ENCODE measurements at places on chromosomes 3 and 15.

GRCh38 chr15:38517312-38517975, 47.2 kb downstream of the RASGRP1 start:
- DNase-seq, result no peak

- no peak for DNase-seq
Measured at GRCh38 chr3:102026656-102027055, 177.3 kb downstream of the NFKBIZ start.

- no peak for DNase-seq
Measured at GRCh38 chr3:67361770-67362169, 292.6 kb downstream of the SUCLG2 start.

GRCh38 chr15:89198934-89199333, 22.4 kb downstream of the RLBP1 start:
- peak; percentile 75 for DNase-seq

- no peak for DNase-seq
Measured at GRCh38 chr15:78995921-78996893, 51.4 kb upstream of the CTSH start.

DNA sequence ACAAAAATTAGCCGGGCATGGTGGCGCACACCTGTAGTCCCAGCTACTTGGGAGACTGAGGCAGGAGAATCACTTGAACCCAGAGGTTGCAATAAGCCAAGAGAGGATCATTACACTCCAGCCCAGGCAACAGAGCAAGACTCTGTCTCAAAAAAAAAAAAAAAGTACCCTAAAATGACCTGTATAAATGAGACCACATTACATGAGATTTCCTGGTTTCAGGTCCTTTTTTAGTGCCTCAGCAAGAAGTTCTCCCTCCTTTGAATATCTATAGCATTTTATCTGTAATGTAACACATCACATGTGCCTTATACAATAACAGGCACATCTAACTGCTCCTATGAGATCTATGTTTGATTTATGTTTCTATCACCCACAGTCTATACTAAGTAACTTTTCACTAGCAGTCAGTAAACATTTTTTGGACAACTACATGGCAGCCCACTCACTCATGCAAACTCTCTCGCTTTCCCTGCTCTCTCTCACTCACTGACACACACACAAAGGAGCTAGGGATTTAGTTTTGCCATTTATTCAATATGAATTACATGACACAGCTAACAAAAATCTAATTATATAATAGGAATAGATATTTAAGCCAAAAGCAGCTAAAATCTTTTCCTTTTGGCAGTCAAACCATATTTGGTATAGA, 34.1 kb downstream of the ADAM10 start:
- DNase-seq, result no peak

- no peak for DNase-seq
Measured at GRCh38 chr3:21326704-21327475, 424.1 kb downstream of the ZNF385D start.

- DNase-seq, result peak; percentile 1
Measured at GRCh38 chr3:28317438-28318022, 31.0 kb upstream of the ZCWPW2 start.

- DNase-seq, result no peak
Measured at GRCh38 chr3:74119221-74119620, 494.5 kb upstream of the PDZRN3 start.

GRCh38 chr15:69782139-69782658, 315.5 kb downstream of the TLE3 start:
- DNase-seq, result no peak

DNA sequence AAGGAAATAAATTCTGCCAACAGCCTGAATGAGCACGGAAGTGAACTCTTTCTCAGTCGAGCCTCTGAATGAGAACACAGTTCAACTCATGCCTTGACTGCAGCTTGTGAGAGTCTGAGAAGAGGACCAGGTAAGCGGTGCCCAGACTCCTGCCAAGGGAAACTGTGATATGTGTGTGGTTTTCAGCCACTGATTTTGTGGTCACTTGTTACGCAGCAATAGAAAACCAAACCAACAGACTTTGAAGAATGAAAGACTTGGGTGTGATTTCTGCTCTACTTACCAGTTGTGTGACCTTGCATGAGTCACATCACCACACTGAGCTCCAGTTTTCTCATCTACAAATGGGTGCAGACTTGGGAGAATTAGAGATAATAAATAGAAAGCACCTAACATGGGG, 30.6 kb upstream of the FAM107A start:
- no peak for DNase-seq

DNA sequence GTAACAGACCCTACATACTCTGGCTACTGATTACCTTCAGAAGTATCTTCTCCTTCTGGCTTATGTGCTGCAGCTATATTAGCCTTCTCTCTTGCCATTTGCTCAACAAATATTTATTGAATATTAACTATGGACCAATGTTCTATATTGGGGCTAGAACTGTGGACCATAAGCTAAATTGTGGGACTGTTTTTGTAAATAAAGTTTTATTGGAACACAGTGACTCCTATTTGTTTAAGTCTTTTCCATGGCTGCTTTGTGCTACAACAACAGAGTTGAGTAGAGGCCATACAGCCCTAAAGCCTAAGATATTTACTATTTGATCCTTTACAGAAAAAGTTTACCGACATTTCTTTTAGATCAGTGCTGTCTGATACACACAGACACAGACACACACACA, 20.3 kb upstream of the XIRP1 start:
- no peak for DNase-seq

GRCh38 chr3:86989006-86989405, 1.9 kb downstream of the VGLL3 start:
- DNase-seq, result no peak

DNA sequence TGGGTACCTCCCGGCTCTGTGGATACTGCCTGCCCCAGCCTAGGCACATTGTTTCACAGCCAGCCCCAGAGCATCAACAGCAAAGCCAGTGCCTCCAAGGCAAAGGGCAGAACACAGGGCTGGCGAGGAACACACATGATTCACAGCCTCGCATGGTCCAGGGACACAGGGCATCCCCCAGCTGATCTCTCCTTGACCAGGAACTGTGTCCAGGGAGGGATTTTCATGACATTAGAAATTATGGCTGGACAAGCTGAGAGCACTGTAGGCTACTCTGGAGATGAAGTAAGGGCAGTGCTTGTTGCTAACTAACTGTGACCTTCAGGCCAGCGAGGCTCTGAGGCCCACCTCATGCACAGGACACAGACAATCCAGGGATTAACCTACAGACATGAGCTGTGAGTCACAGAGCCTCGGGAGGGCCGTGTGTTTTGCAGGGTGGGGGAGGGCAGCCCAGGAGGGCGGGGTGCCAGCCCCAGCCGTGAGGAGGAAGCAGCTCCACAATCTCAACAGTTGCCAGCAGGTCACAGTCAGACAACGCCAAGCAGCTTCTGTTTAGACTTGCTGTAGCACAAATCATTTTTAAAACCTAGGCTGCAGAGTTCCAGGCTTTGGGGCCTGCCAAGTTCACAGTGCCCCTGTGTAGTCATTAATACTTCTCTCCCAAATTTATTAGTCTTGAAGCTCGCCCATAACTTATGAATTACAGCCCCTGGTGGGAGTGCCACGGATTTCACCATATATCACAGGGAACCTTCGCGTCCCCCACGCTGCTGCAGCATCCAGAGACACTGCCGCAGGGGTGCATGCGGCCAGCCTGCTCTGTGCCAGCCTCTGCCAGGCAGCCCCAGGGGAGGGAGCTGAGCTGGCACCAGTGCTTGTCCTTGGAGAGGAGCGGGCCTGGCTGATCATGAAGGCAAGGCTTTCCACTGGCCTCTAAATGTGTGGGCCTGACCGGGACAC, 114.7 kb downstream of the ETFA start:
- no peak for DNase-seq

DNA sequence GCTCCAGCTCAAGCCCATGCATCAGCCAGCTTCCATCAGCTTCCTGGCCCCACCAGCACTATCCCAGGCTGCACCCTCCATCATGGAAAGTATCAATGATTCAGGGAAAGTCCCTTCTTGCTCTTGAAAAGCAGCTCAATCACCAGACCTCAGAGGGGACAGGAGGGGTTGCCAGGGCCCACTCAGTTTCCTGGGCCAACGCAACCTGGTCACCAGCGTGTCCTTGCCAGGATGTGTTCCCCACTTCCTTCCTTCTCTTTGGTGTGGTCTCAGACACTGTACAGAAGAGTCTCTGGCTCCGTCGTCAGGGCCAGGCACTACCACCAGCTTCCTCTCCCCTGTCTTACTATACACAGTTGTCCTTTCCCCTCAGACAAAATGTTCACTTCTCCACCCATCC, 3.0 kb downstream of the HDC start:
- DNase-seq, result no peak

- DNase-seq, result no peak
Measured at GRCh38 chr3:5360453-5360852, 172.9 kb downstream of the EDEM1 start.

- DNase-seq, result no peak
Measured at GRCh38 chr3:183114384-183115178, 15.3 kb upstream of the MCCC1 start.

DNA sequence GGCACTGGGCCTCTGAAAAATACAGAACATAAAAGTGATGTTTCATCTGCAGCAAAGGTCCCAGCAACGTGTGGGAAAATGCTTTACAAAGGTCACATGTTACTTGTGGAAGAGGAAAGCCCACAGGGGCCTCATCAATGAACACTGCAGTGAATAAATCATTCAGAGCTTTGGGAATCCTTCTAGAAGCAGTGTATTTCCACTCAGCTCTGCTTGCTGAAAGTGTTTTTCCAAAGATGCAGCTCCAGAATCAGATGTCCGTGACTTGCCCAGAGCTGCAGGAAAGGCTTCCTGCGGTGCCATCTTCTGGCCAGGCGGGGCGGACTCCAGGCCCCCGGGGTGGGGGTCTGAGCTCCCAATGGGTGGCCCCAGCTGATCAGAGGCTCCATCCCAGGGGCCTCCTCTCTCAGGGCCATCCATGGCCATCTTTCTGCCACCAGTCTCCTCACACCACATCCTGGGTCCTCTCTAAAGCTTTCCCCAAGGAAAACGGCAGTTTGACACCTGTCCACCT, 81.5 kb downstream of the C3orf70 start:
- DNase-seq, result peak; percentile 38

- DNase-seq, result no peak
Measured at GRCh38 chr3:121718205-121718846, 31.2 kb downstream of the GOLGB1 start.

GRCh38 chr3:98874602-98875249, 26.8 kb downstream of the DCBLD2 start:
- DNase-seq, result no peak

GRCh38 chr3:184713040-184713355, 1.1 kb upstream of the MAGEF1 start:
- no peak for DNase-seq

GRCh38 chr3:8458238-8458661, 43.4 kb upstream of the LMCD1 start:
- DNase-seq, result no peak

GRCh38 chr3:56322862-56323261, 145.4 kb downstream of the ERC2 start:
- DNase-seq, result no peak

- DNase-seq, result no peak
Measured at GRCh38 chr3:31010491-31010890, 116.0 kb upstream of the GADL1 start.

- DNase-seq, result no peak
Measured at GRCh38 chr3:151327571-151328198, 1.7 kb downstream of the P2RY13 start.

GRCh38 chr3:94089126-94089525, 26.3 kb downstream of the NSUN3 start:
- no peak for DNase-seq

DNA sequence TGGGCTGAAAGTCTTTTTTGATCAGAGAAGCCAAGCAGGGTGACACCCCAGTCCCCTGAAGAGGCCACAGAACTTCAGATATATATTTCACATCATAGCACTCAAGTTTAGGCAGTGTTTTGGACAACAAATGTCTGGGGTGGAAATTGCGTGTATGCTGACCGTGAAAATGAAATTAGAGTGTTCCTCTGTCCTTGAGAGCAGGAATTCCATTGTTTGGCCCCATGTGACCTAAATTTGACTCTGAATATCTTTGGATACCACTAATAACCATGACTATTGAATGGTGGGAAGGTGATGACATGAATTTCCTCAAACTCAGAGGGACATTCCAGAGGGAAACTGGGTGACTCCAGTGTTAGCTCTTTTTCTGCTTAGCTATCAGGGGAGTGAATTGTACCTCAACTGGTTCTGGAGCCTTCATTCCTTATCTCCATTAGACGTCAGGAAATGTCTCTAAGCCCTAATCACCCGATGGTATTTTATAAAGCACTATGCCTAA, 263.5 kb upstream of the RASGRP1 start:
- DNase-seq, result peak; percentile 54

DNA sequence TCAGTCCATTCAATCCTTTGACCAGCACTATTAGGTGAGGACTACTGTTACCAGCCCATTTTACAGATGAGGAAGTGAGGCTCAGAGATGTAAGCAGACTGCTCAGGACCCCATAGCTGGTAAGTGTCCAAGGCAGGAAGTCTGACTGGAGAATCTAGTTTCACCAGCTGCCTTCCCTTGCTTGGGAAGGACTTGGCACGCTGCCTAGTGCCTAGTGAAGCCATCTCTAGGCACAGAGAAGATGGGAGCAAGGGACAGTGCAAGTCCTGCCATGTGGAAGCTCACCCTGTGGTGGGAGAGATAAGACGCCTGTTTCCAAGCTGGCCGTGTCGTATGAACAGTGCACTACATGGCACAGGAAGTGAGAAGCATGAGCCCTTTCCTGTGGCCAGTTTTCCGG, 111.8 kb upstream of the TMC3 start:
- no peak for DNase-seq

DNA sequence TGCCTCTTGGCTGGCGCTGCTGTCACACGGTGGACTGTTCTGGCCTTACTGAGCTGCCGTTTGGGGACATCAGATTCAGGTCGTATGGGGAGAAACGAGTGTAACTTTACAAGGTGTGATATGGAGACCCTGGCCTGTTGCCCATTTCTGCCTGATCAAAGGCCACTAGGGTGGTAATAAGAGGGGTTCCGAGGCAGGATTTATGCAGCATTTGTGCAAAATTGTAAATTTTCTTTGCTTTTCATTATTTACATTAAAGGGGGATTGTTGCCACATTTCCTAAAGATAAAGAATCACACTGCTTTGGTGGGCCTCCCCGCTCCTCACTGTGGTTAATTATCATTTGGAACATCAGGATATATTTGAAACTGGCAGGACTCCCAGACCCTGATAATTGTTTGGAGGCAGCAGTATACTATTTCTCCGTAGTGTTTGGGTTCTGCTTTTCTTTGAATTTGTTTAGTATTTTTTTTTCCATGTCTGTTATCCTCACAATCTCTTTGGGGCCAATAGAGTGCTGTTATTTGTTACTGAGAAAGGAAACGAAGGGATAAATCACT, 891 bp downstream of the NXPE3 start:
- no peak for DNase-seq

- no peak for DNase-seq
Measured at GRCh38 chr15:98896802-98897732, 110.5 kb downstream of the PGPEP1L start.

- DNase-seq, result no peak
Measured at GRCh38 chr3:64382153-64382552, 156.9 kb upstream of the PRICKLE2 start.

GRCh38 chr3:26084629-26085028, 294.7 kb downstream of the OXSM start:
- no peak for DNase-seq
